ENCODE measurements at places on chromosomes 2 and 18. TPM values are rescaled to one million over a fixed set of nuclear protein-coding genes. Genes with fewer than 3 reads are reported as not detected.
A peak's percentile ranks its signal among the peaks of the same experiment; 100 is the strongest.

CARF gene
- total RNA-seq, result 2.4 TPM

FBXO48 gene
- 0.20 TPM for total RNA-seq

- no peak for DNase-seq
These were observed 18.0 kb downstream of the LRPPRC start for GRCh38 chr2:43977677-43978375.

GRCh38 chr18:33924576-33924975 is 300.1 kb downstream of the NOL4 start:
- DNase-seq, result no peak

GRCh38 chr2:127419112-127419430 is 844 bp downstream of the PROC start:
- DNase-seq, result no peak

DNA sequence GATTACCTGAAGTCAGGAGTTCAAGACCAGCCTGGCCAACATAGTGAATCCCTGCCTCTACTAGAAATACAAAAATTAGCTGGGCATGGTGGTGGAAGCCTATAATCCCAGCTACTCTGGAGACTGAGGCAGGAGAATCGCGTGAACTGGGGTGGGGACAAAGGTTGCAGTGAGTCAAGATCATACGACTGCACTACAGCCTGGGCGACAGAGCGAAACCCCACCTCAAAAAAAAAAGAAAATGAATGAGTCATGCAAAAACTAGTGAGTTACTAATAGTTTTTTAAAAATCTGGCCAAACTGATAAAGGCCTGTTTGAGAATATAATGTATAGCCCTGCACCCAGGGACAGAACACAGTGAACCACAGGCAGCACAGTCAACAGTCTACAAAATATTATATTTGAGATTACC is 17.5 kb downstream of the AFG3L2 start:
- no peak for DNase-seq

DNA sequence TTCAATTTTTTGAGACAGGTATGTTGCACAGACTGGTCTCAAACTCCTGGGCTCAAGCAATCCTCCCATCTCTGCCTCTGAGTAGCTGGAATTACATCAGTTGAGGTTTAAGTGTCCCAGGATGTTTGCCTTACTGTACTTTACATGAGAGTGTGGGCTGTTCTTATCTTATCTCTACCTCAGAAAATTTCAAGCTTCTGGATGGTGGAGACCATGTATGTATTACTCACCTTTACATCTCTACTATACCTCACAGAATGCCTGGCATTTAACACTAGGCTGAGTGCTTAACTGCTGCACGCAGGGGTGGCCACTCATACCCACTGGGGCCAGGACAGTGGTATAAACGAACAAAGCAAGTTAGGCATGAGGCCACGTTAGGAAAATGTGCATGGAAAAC is 272.0 kb upstream of the RAB12 start:
- no peak for DNase-seq

GRCh38 chr2:48107326-48107925 is 201.1 kb upstream of the FBXO11 start:
- DNase-seq, result peak; percentile 63

DNA sequence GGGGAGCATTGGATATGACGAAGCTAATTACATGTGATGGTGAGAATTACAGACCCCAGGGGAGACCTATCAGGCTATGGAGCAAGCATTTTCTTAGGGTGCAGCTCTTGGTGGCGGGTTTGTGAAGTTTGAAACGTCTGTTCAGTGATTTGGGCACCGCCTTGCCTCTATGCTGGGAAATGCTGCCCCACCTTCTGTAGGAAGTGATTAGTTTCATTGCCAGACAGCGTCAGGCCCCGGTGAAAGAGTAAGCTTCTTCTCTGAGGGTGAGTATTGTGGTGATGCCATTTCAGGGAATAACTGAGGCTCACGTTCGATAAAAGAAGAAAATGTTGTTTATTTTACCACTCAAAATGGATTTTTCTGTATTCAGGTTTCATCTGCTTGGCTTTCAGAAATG is 186.2 kb upstream of the CDH2 start:
- DNase-seq, result no peak

GRCh38 chr2:215695861-215696260 is 260.0 kb upstream of the FN1 start:
- DNase-seq, result no peak

All from pulmonary artery endothelial cell (primary cell).